Immature natural killer cell (primary cell): ENCODE measurements at places on chromosomes 12 and 14.

- no peak for DNase-seq
- H3K4me3 ChIP-seq = no peak overlapping the region
- no peak overlapping the region for H3K27ac ChIP-seq
- H3K36me3 ChIP-seq = no peaks in the 10 kb centered on the region
Measured at GRCh38 chr14:96673706-96674105, 123.5 kb upstream of the VRK1 start.

- H3K4me3 ChIP-seq = no peak overlapping the region
- H3K4me1 ChIP-seq = peaks cover 9% of the 10 kb centered on the region
- no peaks in the 10 kb centered on the region for H3K36me3 ChIP-seq
- H3K27ac ChIP-seq = no peak overlapping the region
Measured at GRCh38 chr12:52277486-52278245, 3.2 kb downstream of the KRT86 start.

- H3K4me3 ChIP-seq = no peak overlapping the region
- peaks cover 2% of the 10 kb centered on the region for H3K27me3 ChIP-seq
- peaks cover 71% of the 10 kb centered on the region for H3K36me3 ChIP-seq
- peaks cover 57% of the 10 kb centered on the region for H3K4me1 ChIP-seq
Measured at GRCh38 chr12:4286228-4286627, 12.7 kb downstream of the CCND2 start.

DNA sequence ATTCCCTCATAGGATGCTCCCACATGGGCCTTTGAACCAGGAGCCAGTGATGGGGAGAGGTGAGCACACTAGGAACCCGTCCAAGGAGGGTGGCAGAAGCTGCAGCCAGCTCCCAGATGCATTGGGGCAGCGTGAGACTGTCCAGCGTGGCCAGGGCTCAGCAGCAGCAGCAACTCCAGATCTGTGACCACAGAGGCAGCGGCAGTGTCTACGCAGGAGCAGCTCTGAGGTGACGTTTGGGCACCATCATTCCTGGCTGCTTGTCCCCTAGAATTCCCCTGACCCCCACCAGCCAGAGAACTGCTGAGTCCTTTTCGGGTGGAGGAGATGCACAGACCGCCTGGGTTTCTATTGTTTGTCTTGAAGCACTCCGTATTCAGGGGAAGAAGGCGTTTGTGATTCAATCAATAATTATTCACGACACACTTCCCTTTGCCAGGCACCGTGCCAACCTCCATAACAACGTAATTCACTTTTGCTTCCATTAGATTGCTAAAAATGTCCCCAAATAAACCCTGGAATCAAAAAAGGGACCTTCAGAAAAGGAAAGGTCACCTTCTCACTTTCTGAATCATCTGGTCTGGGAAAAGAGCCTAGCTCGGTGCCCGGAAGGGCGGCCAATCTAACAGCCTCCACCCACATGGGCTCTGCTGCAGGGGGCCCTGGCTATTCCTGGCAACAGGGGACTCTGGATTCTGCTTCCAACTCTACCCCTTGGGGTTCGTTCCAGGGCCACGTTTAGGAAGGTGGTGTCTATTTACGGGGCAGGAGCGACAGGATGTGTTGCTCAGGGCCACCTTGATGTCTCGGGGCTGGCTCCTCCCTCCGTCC is 11.4 kb upstream of the BDKRB2 start:
- no peak for DNase-seq
- H3K4me3 ChIP-seq = no peak overlapping the region
- H3K27ac ChIP-seq = no peak overlapping the region
- H3K27me3 ChIP-seq = peaks cover 5% of the 10 kb centered on the region
- H3K36me3 ChIP-seq = no peaks in the 10 kb centered on the region

GRCh38 chr14:95727056-95727700 is 13.3 kb upstream of the TCL1A start:
- H3K27me3 ChIP-seq = no peaks in the 10 kb centered on the region
- H3K4me1 ChIP-seq = no peaks in the 10 kb centered on the region
- H3K27ac ChIP-seq = no peak overlapping the region
- no peaks in the 10 kb centered on the region for H3K36me3 ChIP-seq
- no peak overlapping the region for H3K4me3 ChIP-seq

DNA sequence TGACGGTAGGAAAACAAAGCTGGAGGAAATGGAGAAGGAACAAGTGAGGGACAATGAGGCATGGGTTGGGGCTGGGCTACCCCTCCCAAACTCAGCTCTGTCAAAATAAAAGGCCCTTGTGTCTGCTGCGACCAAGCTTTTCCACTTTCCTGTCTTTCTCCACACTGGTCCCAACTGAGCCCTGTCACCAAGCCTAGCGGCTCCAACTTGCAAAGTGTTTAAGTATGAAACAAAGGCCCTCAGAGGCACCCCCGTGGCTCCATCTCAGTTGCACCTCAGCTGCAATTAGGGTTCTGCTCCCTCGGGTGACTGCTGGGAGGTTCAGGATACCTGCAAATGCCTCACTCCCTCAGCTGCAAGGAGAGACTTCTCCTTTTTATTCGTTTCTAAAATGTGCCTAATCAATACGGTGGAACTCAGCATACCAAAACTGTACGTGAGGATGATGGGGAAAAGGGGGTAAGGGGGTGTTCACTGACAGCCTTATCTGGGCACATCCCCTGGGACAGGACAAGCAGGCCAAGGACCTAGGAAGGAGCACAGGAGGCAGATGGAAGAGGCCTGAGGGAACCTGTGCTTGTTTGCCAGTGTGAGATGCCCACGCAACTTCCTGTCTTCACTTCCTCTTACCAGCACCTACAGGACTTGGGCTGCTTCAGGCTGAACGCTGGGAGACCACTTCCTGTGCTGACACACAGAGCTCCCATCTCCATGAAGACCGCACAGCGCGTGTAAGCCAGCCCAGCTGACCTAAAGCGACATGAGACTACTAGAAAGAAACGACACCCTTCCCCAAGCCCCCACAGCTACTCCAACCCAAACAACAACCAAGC is 8.9 kb downstream of the VAMP1 start:
- H3K36me3 ChIP-seq = peaks cover 52% of the 10 kb centered on the region
- peak; percentile 89 for DNase-seq
- peaks cover 6% of the 10 kb centered on the region for H3K27me3 ChIP-seq
- H3K4me1 ChIP-seq = peaks cover 73% of the 10 kb centered on the region

GRCh38 chr12:41930866-41931437 is 213.7 kb downstream of the GXYLT1 start:
- H3K27ac ChIP-seq = no peak overlapping the region
- peaks cover 22% of the 10 kb centered on the region for H3K4me1 ChIP-seq
- H3K27me3 ChIP-seq = no peaks in the 10 kb centered on the region
- no peak for DNase-seq
- H3K4me3 ChIP-seq = peak overlapping the region; percentile 94
